ENCODE measurements at places on chromosomes 7 and 10.

GRCh38 chr10:126153711-126154628 is 234.3 kb downstream of the ADAM12 start:
- no peak for DNase-seq

DNA sequence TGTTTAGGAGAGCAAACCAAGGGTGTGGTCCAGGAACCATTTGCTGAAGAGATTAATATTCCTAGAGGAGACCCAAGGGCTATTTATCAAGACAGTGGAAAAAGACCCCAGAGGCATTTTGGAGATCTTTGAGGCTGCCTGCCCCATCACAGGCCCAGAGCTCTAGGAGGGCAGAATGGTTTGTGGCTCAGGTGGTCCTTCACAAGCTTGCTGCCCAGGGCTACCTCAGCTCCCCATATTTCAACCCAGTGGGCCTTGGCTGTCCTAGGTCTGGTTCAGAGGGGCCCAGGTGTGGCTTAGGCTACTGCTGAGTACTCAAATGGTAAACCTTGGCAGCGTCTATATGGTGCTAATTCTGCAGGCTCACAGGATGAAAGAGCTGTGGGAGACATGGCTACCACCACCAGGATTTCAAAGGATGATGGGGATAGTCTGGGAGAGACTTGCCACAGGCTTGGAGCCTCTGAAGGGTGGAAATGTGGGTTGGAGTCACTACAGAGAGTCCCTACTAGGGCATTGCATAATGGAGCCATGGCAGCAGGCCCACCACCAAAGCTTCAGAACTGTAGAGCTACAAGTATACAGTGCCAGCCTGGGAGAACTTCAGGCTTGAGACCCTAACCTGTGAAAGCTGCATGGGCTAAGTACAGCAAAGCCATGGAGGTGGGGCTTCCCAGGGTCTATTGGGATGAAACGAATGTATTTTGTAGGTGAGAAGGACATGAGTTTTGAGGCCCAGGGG is 24.3 kb downstream of the PTEN start:
- DNase-seq = no peak

- no peak for DNase-seq
Observed at GRCh38 chr10:86755454-86755739, 1.0 kb upstream of the BMPR1A start.

- DNase-seq = no peak
Observed at GRCh38 chr10:90968328-90969081, 47.6 kb upstream of the ANKRD1 start.

DNA sequence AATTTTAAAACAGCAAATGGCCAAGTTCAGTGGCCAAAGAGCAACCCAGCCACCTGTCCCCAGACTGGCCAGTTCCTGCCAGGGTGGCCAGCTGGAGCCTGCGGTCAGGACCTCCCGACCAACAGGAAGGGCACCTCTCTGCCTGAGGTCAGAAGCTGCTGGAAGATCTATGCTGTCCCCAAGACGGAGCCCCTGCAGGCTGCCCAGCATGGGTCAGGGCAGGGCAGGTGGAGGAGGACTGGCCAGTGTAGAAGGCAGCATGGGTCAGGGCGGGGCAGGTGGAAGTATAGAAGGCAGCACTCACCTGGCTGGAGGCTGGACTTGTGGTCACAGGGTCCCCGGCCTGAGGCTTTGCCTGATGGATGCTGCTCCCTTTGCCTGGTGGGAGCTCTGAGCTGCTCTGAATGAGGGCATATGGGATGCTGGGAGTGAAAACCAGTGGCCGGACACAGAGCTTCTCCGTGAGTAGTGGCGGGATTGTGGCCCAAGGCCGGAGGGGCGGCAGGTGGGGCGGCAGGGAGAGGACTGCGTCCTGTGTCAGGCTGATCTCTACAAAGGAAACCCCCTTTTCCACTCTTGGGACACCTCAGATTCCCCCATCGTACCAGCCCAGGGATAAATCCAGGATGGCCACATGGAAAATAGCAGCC is 229.2 kb downstream of the TCERG1L start:
- DNase-seq = no peak

Measured in activated CD8-positive, alpha-beta memory T cell treated with anti-CD3 and anti-CD28 coated beads, Interleukin-2, amount 50 U/mL, for 4 hours (primary cell).